Stimulated activated CD8-positive, alpha-beta memory T cell treated with anti-CD3 and anti-CD28 coated beads, Interleukin-2, amount 100 ng/mL, for 1 hour (primary cell): ENCODE measurements at places on chromosomes 7 and 10.

GRCh38 chr10:119360181-119360921 is 153.0 kb downstream of the GRK5 start:
- no peak for DNase-seq

- no peak for DNase-seq
Measured at GRCh38 chr7:65509368-65510186, 135.9 kb downstream of the ZNF92 start.

GRCh38 chr7:105084581-105084980 is 70.6 kb downstream of the KMT2E start:
- DNase-seq, result no peak

GRCh38 chr7:115782696-115783490 is 247.7 kb downstream of the TFEC start:
- DNase-seq, result no peak

GRCh38 chr10:75425291-75426079 is 5.9 kb upstream of the LRMDA start:
- no peak for DNase-seq

DNA sequence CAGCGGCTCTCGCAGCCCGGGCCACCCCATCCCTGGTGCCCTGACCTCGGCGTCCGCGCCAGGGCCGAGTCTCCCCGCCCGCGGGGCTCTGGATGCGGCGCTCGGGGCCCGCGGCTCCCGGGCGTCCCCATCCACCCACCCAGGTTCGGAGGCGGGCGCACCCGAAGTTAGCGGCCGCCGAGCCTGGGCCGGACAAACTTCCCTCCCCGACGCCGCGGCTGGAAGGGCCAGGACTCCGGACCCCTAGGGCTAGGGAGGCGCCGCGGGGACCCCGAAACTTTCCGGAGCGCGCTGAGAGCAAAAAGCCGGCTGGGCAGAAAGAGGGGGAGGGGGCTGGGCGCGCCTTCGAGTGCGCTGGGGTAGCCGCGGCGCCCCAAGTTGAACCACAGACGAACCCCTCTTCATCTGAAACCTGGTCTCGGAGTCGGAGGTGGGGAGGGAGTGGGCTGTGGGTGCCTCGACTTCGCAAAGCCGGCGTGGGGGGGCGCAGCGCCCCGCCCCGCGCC is 3.7 kb upstream of the ELFN1 start:
- DNase-seq, result no peak

DNA sequence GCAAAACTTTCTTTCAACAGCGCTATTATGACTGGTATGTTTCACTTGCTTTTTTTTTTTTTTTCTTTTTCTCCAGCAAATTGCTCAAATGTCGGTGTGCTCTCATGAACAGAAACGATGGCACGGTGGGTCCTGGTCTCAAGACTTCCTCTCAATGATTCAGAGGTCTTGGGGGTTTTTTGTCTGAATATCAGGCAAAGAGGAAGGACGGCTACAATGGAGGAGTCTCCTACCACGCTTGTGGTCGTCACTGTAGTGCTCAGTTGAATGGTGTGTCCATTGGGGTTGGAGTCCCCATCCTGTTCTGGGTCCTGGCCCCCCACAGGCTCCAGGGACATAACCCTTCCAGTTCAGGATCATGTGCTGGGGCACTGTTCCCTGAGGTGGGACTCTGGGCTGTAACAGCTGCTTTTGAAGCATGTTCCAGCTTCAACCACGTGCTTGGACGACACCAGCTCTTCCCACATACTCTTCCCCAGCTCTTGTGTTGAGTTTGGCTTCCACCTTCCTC is 266.7 kb upstream of the KLF6 start:
- no peak for DNase-seq

- no peak for DNase-seq
Measured at GRCh38 chr7:137681657-137682562, 164.9 kb downstream of the DGKI start.

GRCh38 chr10:24771943-24772694 is 48.4 kb upstream of the ARHGAP21 start:
- no peak for DNase-seq

GRCh38 chr7:156954941-156955340 is 5.4 kb downstream of the NOM1 start:
- DNase-seq, result no peak
